ENCODE measurements at places on chromosomes 1 and 21. TPM values are rescaled to one million over a fixed set of nuclear protein-coding genes. Genes with fewer than 3 reads are reported as not detected.

The GPATCH2 gene
- polyA plus RNA-seq = 11.4 TPM

The ACTA1 gene
- polyA plus RNA-seq = 14,286 TPM

The SPTA1 gene
- 3.2 TPM for polyA plus RNA-seq

The SLC26A9 gene
- 0.04 TPM for polyA plus RNA-seq

The PTAFR gene
- polyA plus RNA-seq = 1.7 TPM

The TEX38 gene
- polyA plus RNA-seq = 0.27 TPM

The PTPN7 gene
- polyA plus RNA-seq = 0.92 TPM

The UQCRHL gene
- 1.9 TPM for polyA plus RNA-seq

The CSF3R gene
- 3.4 TPM for polyA plus RNA-seq

The CRNN gene
- polyA plus RNA-seq = not detected

All from forelimb muscle (tissue), 1 donor.